ENCODE measurements at places on chromosomes 6 and 20. TPM values are rescaled to one million over a fixed set of nuclear protein-coding genes. Genes with fewer than 3 reads are reported as not detected.

Gene HSPA1L
- 0.74 TPM for total RNA-seq

Gene IP6K3
- not detected for total RNA-seq

Gene POM121L2
- total RNA-seq, result not detected

Gene RNF144B
- total RNA-seq, result 97.3 TPM

Gene SLC22A7
- not detected for total RNA-seq

Gene RNF182
- 0.78 TPM for total RNA-seq

Gene CD93
- total RNA-seq, result 413 TPM

Gene ADGRB3
- total RNA-seq, result not detected

Gene IL17F
- total RNA-seq, result not detected

Gene ARG1
- total RNA-seq, result not detected

Gene OPRL1
- total RNA-seq, result 1.9 TPM

Gene FAM83D
- 46.0 TPM for total RNA-seq

Gene MICB
- 25.9 TPM for total RNA-seq

Gene EYA4
- total RNA-seq, result not detected

Gene SHLD1
- 5.1 TPM for total RNA-seq

Gene PDYN
- not detected for total RNA-seq

Gene TGM3
- not detected for total RNA-seq

Gene BPHL
- total RNA-seq, result 16.6 TPM

Gene NFKBIE
- total RNA-seq, result 15.6 TPM

Gene SLC22A16
- not detected for total RNA-seq

Gene CST7
- total RNA-seq, result not detected

Gene IYD
- total RNA-seq, result not detected

Gene SPEF1
- total RNA-seq, result 0.44 TPM

Gene DNMT3B
- 6.8 TPM for total RNA-seq

Gene SPATS1
- total RNA-seq, result not detected

Gene CSTF1
- 32.9 TPM for total RNA-seq

Gene SRC
- total RNA-seq, result 29.4 TPM
